Activated naive CD8-positive, alpha-beta T cell treated with anti-CD3 and anti-CD28 coated beads, Interleukin-2, amount 50 U/mL, for 24 hours (primary cell): ENCODE measurements at places on chromosomes 1 and 21.

DNA sequence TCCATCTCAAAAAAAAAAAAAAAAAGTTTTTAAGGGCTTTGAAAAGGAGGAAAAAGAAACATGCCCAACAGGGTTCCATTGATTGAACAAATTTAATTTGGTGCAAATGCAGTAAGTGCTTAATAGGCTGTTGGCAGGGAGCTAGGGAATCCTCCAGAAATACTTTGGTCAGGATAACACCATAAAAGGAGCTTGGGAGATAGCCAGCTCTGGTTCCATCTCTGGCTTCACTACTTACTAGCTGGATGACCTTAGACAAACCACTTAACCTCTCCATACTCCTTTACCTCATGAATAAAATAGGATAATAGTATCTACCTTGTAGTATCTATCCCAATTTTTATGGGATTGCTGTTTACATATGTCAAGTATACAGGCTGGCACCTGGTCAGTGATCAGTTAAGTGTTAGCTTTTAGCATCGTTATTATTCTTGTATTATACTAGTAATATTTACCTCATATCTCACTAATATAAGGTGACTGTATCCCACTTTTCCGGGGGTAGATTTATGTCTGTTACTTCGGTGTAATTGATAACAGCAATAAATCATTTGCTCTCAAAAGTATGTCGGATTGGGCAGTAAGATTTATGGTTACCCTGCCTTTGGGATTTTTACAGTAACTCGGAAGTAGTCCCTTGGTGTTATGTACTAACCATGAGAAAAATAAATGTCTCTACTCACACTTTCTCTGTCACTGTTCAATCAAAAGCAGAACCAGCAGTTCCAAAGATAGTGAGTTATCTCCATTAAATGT lies 36.4 kb downstream of the BTG3 start:
- no peak overlapping the region for H3K4me3 ChIP-seq
- peaks cover 7% of the 10 kb centered on the region for H3K27me3 ChIP-seq
- DNase-seq = no peak
- H3K27ac ChIP-seq = no peak overlapping the region
- no peaks in the 10 kb centered on the region for H3K36me3 ChIP-seq

DNA sequence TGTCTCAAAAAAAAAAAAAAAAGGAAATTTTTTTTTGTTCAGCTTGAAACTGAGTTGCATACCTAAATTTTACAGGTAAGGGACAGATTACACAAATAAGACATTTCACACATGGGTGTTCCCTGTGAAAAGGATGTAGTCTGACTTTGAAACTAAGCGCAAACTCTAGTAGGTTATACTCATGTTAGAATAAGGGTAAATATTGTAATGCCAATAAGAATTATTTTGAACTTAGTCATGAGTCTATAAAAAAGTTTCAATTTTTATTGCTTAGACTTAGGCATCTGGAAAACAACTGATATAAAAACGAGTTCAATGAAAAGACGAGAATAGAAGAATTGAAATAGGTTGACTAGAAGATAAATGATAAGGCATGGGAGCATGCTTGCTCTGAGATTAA lies 122.3 kb downstream of the HMCN1 start:
- peaks cover 3% of the 10 kb centered on the region for H3K27me3 ChIP-seq
- no peak overlapping the region for H3K4me3 ChIP-seq
- no peaks in the 10 kb centered on the region for H3K4me1 ChIP-seq
- H3K36me3 ChIP-seq = no peaks in the 10 kb centered on the region
- no peak for DNase-seq
- no peak overlapping the region for H3K27ac ChIP-seq

DNA sequence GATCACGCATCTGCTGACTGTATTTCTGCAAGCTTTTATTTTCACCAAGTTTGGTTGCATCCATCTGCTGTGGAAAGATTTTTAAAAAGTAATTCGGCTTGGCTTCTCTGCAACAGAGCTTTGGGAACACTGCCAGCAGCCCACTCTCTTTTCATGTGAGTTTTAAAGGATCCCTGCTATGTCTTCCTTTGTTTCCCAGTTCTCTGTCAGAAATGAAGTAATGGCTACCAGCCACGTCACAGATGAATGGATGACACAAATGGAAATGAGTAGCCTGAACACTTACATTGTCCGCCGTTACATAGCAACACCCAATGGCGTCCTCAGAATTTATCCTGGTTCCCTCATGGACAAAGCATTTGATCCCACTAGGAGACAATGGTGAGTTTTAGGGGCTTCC lies 80.6 kb upstream of the RAVER2 start:
- no peak overlapping the region for H3K27ac ChIP-seq
- H3K27me3 ChIP-seq = no peaks in the 10 kb centered on the region
- no peak overlapping the region for H3K4me3 ChIP-seq
- H3K36me3 ChIP-seq = no peaks in the 10 kb centered on the region

GRCh38 chr1:11784993-11785769 lies 20.6 kb downstream of the MTHFR start:
- H3K4me3 ChIP-seq = no peak overlapping the region
- H3K36me3 ChIP-seq = no peaks in the 10 kb centered on the region
- no peaks in the 10 kb centered on the region for H3K27me3 ChIP-seq
- peak; percentile 55 for DNase-seq
- no peak overlapping the region for H3K27ac ChIP-seq
